ENCODE measurements at places on chromosomes 6 and 20.

DNA sequence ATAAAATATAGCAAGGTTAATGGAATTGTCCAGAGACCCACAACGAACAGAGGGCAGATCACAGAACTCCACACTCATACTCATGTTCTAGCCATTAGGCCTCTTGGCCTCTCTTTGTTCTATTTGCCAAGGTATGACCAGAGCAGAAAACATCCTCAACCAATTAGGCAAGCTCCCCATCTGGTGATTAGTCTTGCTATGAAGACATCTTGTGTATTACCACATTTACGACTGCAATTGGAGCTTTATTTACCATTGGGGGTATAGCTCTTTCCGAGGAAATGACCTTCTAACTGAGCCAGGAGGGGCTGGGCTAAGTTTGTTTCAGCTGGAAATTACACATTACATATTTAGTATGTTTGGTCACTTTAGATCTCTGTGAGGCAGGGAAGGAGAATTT, 593.9 kb downstream of the CD109 start:
- no peak for DNase-seq

GRCh38 chr6:19665613-19665909, 171.6 kb upstream of the ID4 start:
- DNase-seq: no peak

DNA sequence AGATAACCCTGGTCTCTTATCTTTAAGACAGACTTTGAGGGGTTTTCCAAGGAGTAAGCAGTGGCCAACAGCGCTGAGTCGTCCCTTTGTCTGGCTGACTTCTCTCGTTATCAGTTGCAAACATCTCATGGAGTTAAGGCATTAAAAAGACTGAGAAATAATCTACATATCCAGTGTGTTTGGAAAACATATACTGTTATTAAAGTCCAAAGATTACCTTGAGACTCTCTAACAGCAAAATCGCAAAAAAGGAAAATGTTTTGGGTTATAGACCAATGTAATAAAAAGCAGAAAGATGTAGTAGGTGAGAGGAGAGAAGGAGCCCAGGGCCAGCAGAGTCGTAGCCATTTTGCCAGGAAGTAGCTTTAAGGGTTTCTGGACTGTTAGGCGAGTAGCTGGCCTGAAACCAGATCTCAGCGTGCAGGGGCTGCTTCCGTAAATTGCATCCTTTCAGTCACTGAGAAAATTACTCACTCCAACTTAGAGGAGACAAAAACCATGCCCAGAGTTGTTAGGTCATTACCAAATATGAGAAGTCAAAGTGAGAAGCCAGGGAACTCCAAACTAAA, 24.6 kb downstream of the MYLK4 start:
- no peak for DNase-seq

GRCh38 chr6:161639772-161640171, 365.9 kb upstream of the AGPAT4 start:
- DNase-seq: no peak

DNA sequence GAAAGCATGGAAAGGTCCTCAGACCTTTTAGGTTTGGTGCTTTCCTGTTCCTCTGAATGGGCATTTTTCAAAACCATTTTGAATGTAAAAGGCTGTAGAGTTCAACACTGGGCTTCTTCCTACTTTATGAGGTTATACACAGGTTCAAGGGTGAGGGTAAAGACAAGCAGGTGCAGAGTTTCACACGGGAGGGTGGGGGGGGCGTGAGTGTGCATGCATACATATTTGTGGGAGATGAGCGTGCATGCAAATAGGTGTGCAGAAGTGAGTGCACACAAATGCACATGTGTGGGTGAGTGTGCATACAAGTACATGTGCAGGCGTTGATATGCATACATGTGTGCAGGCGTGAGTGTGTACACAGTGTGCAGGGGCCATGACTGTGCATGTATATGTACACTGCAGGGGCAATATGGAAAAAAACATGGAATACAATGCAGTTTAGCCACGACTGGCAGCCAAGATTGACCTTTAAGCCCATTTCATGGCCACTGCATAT, 183.1 kb downstream of the GMPR start:
- no peak for DNase-seq

DNA sequence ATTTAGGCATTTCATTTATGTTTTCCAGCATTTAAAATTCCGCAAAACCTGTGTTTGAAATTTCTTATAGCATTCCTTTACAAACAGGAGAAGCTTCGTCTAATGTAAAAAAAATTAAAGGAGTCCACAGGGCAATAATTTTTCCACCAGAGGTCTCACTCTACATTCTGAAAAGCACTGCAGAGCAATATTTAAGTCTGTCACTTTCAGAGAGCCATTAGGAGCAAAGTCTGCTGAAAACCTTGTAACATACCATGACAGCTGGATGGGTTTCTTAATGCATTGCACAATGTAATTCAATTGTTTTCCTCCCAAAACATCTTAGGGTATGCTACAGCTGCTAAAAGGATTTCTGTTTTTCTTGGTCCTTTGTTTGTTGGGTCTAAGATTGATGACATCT, 18.0 kb downstream of the BAG2 start:
- no peak for DNase-seq

DNA sequence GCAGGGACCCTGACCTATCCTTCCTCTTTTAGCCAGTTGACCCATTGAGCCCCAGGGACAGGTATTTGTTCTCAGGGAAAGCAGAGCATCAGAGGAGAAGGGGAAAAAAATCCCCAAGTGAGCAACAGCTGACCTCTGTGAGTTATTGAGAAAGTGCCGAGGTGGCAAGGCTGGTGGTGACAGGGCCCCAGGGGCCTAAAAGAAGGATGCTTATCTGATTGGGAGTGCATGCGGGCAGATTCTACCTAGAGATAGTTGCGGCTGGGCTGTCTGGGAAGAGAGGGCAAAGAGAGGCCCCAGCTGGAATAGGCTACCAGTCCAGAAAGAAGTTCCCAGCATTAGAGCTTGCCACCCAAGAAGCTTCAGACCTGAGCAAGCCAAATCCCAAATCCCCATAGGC, 26.5 kb upstream of the MAFB start:
- no peak for DNase-seq

GRCh38 chr6:159305804-159306537, 136.8 kb downstream of the FNDC1 start:
- no peak for DNase-seq

DNA sequence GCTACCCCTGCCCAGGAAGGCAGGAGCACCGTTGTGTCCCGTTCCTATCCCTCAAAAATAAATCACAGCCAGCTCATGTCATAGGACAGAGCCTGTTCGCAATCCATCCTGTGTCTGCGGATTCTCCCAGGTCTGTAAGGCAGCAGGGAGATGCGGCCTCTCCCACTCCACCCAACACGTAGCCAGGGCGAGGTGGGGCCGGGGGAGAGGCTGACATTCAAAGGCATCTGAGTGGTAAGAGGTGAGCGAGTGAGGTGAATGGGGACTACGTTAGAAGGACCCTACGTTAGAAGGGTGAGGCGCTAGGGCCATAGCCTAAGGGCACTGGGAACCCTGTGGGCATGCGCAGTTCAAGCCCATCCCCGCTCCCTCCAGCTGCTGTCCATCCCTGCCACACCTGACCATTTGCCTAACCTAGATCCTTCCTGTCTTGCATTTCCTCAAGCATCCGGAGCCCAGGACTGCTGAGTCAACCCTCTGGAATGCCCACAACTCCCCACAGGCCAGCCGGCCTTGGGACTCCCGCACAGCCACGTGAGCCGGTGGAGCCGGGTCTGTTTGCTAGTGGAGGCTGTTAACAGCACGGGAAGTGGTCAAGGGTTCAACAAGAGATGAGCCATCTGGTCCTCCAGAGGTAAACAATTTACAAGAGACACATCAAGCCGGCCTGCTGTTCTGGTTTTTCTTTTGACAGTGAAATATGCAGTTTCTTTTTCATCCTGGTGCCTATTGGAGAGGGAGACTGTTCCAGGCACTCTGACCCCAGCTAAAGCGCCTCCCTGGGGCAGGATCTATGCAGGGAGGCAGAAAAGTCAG, 45.9 kb downstream of the RIPOR3 start:
- DNase-seq: no peak

DNA sequence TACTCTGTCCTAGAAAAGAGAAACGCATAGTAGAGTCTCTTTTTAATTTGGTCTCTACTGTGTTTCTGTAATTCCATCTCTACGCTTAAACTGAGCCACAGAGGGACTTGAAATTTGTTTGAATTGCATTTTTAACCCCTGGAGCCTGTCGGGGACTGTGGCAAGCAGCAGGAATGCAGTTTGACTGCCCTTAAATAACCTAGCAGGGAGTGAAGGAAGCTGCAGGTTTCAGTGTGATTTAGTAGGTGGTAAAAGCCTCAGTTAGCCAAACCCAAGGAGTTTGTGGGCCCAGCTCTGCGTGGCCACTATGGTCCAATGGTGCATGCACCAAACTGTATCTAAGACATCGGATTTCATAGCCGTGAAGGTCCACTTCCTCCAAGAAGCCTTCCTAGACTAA, 70.3 kb upstream of the MC3R start:
- DNase-seq: no peak

DNA sequence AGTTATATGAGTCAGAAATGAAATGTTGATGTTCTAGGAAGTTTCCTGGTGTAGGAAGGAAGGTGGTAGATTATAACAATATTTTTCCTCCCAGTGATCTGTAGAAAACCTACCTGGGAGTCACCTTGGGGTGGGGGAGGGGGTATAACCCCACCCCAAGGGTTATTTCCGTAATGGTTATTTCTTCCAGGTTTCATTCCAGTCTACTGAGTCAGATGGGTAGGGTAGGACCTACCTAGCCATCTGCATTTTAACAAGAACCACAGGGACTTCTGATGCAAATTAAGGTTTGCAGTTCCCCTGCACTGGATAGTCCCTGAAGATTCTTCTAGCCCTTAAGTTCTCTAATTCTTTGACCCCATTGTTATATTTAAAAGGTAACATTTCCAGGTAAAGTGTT, 88.9 kb downstream of the ARMC2 start:
- DNase-seq: no peak

DNA sequence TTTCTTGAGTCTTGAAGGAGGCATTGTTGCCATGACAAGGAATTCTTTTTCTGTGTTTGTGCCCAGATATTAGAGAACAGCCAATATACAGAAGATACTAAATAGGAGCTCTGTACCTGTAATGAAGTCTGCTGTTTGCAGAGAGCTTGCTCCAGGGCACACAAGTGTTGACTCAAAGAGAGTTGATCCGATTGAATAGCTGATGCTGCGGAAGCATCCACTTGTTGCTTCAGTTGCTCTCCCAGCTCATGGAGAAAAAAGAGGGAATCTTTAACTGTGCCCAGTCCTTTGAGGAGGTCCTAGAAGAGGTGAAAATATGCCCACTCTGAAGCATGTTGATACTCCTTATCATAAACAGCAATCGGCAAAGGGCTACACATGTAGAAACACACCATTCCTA, 411.4 kb downstream of the ESR1 start:
- no peak for DNase-seq

GRCh38 chr20:1633535-1633934, 13.7 kb upstream of the SIRPB1 start:
- no peak for DNase-seq

DNA sequence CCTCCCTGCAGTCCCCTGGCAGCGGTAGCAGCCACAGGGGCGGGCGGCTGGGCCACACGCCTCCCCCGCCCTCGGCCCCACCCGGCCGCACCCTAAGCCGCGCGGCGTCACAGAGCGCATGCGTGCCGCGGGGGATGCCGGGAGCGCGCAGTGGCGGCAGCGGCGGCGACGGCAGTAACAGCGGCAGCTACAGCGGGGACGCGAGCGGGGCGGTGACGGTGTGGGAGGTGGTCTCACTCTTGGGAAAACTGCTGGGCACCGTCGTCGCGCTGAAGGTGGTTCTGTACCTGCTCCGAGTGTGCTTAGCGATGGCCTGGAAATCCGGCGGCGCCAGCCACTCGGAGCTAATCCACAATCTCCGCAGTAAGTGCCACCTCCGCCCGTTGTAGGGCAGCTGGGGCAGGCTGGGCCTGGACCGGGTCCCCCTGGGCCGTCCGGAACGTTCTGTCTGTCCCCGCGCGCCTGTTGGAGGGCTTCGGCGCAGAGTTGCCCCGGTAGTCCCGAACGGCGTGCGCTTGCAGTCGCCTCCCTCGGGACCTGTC, at the start of gene PCMT1:
Gene PCMT1, plus strand, starts transcription at position 148 of the 542 bp plus-strand sequence. Its CDS starts 161 bp downstream, at position 309.
- DNase-seq: peak; percentile 87

GRCh38 chr6:35585658-35586057, 73.0 kb upstream of the TULP1 start:
- DNase-seq: no peak

DNA sequence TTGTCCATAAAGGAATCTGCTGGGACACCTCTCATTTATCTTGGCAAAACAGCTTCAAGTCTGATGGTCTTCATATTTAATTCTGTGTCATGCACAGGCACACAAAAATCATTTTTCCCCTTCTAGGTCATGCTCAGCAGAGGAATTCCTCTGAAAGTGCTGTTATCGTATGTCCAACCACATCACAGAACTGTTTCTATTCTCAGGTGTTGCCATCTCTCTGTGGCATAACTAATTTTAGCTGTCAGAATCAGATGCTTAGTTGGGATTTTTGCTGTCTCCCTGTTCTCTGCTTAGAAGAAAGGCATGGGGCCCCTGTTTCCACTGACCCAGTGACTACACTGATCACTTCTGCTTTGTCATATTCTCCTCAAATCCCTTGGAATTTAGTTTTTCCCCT, 608.0 kb upstream of the EPHA7 start:
- no peak for DNase-seq

DNA sequence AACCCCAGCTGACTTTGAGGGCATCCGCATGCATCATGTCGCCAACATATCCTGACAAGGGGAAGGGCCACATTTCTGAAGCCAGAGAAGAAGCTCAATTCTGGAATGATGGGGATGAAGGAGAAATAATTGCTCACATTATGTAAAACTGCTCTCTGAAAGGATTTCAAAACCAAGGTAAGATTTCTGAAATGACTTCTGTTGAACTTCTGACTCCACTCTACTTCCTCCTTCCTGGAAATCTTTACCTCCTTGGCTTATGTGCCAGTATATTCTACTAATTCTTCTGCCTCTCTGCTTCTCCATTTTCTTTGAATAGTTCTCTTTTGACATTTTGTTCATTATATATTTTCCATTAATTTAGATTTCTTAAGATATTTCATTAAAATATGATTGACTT, 31.9 kb downstream of the HLA-DPB1 start:
- DNase-seq: no peak

DNA sequence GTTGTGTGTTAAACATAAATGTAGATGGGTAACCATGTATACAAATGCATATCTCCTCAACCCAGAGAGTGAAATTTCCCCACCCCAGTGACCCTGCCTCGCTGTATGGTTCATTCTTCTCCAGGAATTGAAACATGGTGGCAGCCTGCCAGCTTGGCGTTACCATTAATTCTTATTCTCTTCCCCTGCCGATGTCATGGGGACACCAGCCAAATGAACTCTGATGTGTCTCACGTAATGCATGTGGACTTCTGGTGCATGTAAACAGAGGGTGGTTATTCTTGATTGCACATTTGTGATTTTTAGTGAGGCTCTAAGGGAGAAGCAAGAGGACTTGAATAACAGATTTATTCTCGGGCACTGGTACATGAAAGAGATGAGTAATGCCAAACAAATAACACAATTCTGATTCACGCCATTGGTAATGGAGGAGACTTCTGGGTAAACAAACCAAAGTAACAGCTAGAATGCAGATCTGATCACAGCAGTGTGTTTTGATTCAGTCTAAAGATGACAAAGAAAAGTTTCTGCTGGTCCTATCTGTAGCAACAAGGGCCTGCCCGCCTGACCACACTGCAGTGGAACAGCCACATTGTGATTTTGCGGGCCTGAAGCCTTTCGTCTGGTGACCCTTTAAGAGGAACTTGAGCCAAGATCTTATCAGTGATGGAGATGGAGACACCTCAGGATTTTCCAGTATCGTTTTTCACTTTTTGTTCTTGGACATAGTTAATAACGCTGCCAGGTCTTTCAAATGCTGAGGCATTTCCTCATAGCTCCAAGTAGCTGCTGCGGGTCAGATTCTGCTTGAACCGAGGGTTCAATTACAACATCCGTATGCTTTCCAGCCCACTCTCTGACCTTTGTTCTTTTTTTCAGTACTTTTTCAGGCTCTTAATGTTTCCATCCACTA, 171.8 kb upstream of the AKAP12 start:
- DNase-seq: no peak

All from caudate nucleus (tissue), 63 donors.